Vagina (tissue), 2 donors: ENCODE measurements at places on chromosomes 4 and X.

DNA sequence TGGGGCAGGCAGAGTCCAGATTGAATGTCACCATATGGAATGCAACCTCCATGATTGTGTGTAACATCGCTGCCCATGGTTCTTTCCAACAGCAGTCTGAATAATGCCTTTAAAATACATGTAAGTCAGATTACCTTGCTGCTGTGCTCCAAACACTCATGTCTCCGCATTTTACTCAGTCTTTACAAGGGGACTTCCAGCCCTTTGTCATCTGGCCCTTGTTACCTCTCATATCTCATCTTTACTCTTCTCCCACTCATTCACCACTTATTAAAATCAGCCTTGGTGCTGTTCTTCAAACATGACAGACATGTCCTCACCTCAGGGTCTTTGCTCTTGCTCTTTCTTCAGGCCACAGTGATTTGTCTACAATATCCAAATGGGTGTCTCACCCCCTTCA, 200.4 kb upstream of the GYPA start:
- DNase-seq = no peak
- H3K4me1 ChIP-seq = no peaks in the 10 kb centered on the region
- no peak overlapping the region for H3K4me3 ChIP-seq
- H3K27me3 ChIP-seq = no peaks in the 10 kb centered on the region

- no peaks in the 10 kb centered on the region for H3K27me3 ChIP-seq
- no peak for DNase-seq
- no peak overlapping the region for H3K4me3 ChIP-seq
- H3K4me1 ChIP-seq = no peaks in the 10 kb centered on the region
- H3K27ac ChIP-seq = no peak overlapping the region
Observed at GRCh38 chrX:19968276-19968675, 22.6 kb downstream of the BCLAF3 start.

DNA sequence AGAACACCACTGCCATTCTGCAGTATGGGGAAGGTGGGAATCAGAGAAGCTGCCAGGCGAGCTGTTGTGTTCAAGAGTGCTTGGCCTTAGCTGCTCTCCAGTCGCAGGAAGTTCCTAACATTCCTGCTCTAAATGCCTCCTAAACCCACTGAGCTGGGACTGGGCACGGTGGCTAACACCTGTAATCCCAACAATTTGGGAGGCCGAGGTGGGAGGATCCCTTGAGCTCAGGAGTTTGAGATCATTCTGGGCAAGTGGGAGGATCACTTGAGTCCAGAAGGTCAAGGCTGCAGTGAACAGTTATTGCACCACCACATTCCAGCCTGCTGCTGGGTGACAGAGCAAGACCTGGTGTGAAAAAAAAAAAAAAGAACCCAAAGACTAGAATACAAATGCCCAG, 690.3 kb upstream of the FAM241A start:
- no peaks in the 10 kb centered on the region for H3K4me1 ChIP-seq
- no peak overlapping the region for H3K4me3 ChIP-seq
- DNase-seq = no peak
- H3K36me3 ChIP-seq = no peaks in the 10 kb centered on the region
- no peak overlapping the region for H3K27ac ChIP-seq
- no peaks in the 10 kb centered on the region for H3K27me3 ChIP-seq

- no peaks in the 10 kb centered on the region for H3K36me3 ChIP-seq
- H3K27me3 ChIP-seq = no peaks in the 10 kb centered on the region
- DNase-seq = no peak
- no peak overlapping the region for H3K27ac ChIP-seq
- peaks cover 5% of the 10 kb centered on the region for H3K4me1 ChIP-seq
- no peak overlapping the region for H3K4me3 ChIP-seq
Observed at GRCh38 chr4:122602277-122603142, 18.4 kb downstream of the IL21 start.

GRCh38 chrX:137278825-137279224, 245.0 kb upstream of the GPR101 start:
- DNase-seq = no peak
- no peaks in the 10 kb centered on the region for H3K27me3 ChIP-seq
- no peak overlapping the region for H3K4me3 ChIP-seq
- no peaks in the 10 kb centered on the region for H3K4me1 ChIP-seq

GRCh38 chr4:144967161-144967560, 130.8 kb downstream of the ANAPC10 start:
- H3K36me3 ChIP-seq = no peaks in the 10 kb centered on the region
- no peak overlapping the region for H3K4me3 ChIP-seq
- no peaks in the 10 kb centered on the region for H3K27me3 ChIP-seq
- no peak overlapping the region for H3K27ac ChIP-seq
- no peaks in the 10 kb centered on the region for H3K4me1 ChIP-seq

DNA sequence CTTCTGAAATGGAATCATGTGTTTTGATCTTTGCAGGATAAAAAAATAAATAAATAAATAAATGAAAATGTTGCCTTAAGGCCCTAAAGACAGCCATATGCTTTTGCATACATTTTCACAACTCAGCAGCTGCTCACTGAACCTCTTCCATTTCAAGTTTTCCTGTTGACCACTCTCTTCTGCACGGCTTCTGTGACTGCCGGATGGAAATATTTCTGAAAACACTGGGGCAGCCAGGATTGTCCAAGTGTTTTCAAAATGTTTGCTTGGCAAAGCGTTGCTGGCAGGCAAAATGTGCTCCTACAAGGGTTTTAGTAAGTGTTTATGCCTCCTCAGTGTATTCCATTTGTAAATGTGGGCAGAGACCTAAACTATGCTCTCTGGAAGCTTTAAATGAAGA, 208.1 kb upstream of the IL1RAPL1 start:
- H3K36me3 ChIP-seq = no peaks in the 10 kb centered on the region
- DNase-seq = no peak
- H3K4me1 ChIP-seq = no peaks in the 10 kb centered on the region
- no peaks in the 10 kb centered on the region for H3K27me3 ChIP-seq
- H3K4me3 ChIP-seq = no peak overlapping the region
